ENCODE measurements at places on chromosomes 1 and 21.

DNA sequence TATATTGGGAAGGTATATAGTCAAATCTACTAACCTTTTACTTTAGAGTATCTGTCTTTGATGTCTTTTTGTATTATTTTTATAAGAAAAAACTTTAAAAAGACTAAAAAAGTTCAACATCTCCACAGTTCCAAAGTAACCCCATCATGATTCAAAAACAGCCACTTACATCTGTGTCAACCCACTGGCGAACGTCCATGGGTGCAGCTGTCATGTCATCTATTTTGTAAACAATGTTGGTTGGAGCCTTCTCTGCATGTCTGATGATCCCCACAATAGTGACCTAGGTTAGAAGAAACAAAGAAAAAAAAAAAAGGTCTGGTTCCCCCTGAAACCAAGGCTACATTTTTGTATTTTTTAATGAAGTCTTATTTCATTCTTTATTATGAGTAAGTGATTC is 28.0 kb upstream of the SMPDL3B start:
- DNase-seq: no peak

GRCh38 chr21:46626536-46626935 is 8.9 kb upstream of the PRMT2 start:
- DNase-seq: no peak

DNA sequence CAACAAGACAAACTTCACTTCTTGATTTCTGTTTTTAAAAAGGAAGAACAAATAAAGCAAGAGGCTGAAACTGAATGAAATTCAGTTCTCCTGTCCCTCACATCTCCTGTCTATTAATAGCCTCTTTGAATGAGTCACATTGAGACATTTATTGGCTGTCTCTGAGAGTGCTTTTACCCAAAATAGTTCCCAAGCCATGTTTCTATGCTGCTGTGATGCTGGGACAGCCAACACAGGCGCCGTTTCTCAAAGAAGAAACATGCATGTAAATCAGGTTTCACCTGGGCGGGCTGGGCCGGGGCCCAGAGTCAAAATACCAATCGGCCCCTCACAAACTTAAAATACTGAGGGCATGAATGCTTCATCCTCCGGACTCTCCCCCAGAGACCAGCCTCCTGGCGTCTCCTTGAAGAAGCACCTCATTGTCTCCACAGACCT is 105.2 kb downstream of the EDEM3 start:
- no peak for DNase-seq

GRCh38 chr21:17512253-17513213 is at the start of gene CXADR:
Gene CXADR (plus strand): TSS chr21:17513043. CDS start chr21:17513130, 87 bp downstream.
- peak; percentile 32 for DNase-seq

DNA sequence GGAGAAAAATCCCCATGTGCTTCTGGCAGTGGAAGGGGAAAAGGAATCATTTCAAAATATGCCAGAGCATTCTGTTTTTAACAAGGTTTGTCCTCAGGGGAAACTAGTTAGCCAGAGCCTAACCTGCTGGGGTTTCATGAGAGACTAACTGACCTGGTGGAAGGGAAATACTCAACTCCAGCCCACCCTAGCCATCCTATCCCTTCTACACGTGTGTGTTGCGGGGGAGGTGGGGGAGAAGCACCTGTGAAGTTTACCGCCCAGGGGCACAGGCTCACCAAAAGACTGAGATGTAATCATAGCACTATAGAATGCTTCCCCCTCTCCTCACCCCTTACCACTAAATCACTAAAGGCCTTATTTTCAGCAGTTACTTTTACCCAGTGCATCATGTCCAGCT is 139.5 kb downstream of the GRIK3 start:
- DNase-seq: no peak

- DNase-seq: no peak
Measured at GRCh38 chr1:7409278-7409677, 361.8 kb upstream of the VAMP3 start.

GRCh38 chr1:212218065-212218464 is 67.1 kb upstream of the PPP2R5A start:
- no peak for DNase-seq

DNA sequence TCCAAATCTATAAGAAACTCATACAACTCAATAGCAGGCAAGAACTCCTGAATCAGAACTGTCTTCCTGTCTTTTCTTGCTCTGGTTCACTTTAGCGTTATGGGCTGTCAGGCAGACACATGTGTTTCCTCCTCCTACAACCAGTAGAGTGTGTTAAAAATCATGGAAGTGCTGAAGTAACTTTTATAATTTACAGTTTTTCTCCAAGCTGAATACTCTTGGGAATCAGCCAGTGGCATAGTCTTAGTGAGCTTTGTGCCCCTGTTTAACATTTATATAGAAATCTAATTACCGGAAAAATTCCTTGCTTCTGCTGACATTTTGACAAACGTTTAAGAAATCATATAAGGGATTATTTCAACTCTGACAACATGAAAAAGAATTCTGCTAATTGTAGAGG is 113.1 kb upstream of the RGS18 start:
- no peak for DNase-seq

- DNase-seq: no peak
Measured at GRCh38 chr1:237105826-237106225, 63.8 kb downstream of the RYR2 start.

DNA sequence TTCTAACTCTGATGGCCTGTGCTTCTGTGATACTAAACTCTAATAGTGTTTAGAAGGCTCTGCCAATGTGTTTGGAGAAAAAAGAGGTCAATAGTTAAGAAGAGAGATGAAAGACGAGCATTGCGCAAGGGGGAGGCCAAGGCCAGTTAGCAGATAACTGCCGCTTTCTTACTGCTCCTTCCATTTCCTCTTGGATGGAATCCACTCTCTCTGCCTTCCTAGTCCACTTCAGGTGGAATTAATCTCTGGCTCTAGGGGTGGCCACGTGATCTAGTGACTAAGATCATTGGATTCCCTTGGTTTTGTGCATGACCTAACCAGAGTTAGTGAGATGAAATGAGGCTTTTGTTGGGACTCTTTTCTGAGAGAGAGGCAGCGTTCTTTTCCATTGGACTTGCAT is 148.3 kb downstream of the ACTL8 start:
- DNase-seq: no peak

GRCh38 chr1:116906812-116907211 is 2.9 kb upstream of the PTGFRN start:
- DNase-seq: no peak

GRCh38 chr1:223401873-223402789 is 8.9 kb downstream of the CCDC185 start:
- no peak for DNase-seq

DNA sequence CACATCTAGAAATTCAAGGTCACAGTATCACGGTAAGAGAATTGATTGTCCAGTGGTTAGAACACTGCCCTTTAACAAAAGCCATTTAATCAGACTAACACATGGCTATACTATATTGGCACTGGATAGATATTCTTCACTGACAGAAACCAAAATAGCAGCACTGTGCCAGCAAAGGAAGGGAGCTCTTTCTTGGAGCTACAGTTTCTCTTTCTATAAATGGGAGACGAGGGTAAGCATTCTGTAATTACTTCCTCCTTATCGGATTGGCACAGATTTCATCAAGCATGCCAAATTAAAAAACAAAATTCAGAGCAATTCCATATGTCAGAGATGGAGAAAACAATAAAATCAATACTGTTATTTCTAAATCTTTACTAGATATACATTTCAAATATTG is 115.7 kb upstream of the CACYBP start:
- no peak for DNase-seq

- DNase-seq: no peak
Measured at GRCh38 chr1:215595231-215595630, 28.1 kb downstream of the KCTD3 start.

DNA sequence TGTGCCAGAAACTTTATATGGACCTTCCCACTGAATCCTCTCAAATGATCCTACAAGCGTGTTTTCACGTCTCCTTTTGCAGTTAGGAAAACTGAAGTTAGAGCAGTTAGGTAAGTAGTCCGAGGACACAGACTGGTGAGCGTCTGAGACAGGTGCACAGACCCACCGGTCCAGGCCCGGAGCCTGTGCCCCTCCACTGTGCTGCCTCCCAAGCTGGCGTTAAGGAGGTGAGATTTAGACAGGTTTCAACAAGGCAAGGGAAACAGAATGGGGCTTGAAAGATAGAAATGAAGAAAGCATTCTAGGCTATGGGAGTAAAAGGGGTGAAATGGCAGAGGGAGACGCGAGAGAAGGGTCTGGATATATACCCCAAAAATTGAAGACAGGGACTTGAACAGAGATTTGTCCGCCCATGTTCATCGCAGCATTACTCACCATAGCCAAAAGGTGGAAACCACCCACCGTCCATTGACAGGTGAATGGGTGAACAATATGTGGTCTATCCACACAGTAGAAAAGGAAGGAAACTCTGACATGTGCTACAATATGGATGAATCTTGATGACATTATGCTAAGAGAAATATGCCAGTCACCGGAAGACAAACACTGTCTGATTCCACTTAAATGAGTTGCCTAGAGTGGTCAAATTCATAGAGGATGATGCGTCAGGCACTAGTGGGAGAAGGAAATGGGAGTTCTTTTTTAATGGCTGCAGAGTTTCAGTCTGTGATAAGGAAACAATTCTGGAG is 15.7 kb upstream of the PKP1 start:
- no peak for DNase-seq

GRCh38 chr1:65512383-65512782 is 91.9 kb downstream of the LEPR start:
- DNase-seq: no peak

DNA sequence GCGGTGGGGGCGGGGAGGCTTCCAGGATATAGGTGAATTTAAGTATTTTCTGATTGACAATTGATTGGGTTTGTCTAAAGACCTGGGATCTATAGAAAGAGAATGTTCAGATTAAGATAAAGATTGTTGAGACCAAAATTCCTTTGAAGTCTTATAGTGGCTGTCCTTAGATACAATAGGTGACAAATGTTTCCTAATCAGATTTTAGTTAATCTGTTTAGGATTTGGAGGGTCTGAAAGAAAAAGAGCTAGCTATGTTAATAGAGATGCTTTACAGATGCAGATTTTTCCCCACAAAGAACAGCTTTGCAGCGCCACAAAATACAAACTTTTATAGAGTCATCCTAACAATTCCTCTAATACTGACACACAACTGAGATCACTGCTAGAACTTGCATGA is 14.6 kb upstream of the EPRS1 start:
- DNase-seq: no peak

GRCh38 chr1:170668209-170669106 is 4.5 kb downstream of the PRRX1 start:
- no peak for DNase-seq

GRCh38 chr1:217881607-217882332 is 250.6 kb downstream of the SPATA17 start:
- no peak for DNase-seq

DNA sequence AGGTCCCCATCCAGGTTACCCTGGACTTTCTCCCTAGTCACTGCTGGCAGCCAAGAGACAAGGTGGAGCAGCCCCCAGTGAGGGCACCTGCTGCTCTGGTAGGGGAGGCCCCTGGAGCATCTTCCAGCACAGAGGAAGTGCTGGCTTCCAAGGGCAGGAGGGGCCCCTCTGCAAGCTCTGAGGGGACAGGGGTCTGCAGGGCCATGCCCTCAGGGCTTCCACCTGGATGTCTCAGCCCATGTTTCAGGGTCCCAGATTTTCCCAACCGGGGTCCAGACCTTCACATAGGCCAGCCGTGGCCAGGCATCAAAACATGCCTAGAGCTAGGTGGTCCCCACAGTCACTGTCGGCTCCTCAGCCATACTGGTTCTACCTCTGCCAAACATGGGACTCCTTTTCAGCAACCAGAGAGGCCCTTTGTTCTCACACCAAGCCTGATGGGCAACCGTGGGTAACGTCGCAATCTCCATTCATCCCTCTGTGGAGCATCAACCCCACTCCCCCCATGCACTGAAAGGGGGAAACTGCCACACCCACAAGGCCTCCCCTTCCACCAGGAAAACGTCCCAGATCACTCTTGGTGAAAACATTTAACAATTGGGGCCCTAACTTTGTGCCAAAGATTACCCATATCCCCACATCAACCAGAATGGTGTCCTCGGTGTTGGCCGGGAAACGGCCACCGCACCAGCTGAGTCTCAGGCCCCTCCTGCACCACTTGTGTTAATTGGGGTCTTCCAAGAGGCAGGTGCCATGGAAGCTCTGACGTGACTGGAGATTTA is 1.9 kb upstream of the COL6A2 start:
- DNase-seq: no peak

GRCh38 chr1:229596925-229597699 is 28.8 kb downstream of the TAF5L start:
- DNase-seq: no peak

GRCh38 chr1:64823691-64824476 is 79.0 kb downstream of the RAVER2 start:
- peak; percentile 33 for DNase-seq

Measured in stimulated activated CD8-positive, alpha-beta memory T cell treated with anti-CD3 and anti-CD28 coated beads, Interleukin-2, amount 100 ng/mL, for 1 hour (primary cell).